ENCODE measurements at places on chromosomes 5 and 9.

DNA sequence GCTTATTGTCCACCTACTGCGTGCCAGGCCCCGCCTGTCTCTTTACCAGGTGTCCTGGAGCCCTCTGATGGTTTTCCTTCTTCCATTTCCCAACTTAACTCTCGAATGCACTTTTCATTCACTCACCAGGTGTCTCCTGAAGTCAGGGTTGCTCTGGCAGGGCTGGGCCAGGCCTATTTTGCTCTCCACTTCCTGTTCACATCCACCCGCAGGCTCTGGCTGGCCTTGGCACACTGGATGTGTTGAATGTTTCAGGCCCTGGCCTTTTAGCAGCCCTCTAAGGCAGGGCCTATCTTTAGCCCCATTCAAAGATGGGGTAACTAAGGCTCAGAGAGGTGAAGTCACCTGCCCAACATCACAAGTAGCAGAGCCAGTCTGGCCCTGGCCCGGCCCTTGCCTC is 16.4 kb downstream of the LRRC8A start:
- no peak for DNase-seq

DNA sequence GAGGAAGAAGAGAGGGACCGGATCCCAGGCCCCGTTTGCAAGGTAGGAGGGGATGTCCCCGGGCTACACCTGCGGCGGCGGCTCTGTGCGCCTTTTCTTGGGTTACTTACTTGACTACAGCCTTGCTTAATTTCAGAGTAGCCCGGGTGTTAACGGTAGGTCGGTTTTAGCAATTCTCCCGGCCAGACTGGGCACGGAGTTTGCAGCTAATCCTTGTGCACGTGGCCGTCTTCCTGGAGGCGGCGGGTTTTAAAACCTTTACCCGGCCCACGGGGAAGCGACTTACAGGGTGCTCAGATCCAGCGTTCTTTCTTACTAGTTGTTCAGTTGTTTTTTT is 313 bp downstream of the BRIX1 start:
- DNase-seq: no peak

DNA sequence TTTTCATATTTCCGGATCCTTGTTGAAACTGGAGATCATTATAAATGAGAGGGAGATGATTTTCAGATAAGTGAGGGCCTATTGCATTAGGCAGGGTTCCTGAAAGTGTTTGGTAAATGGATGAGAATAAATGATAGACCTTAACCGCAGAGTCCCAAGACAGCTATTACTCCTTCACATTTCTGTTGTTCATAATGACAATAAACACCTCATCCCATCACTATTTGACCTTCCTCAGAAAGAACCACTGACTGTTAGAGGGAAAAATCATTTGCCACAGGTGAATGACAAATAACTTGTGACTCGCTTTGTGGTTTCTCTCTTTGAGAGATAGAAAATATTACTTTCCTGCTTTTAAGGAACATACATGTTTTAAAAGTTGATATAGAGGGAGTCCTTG is 47.3 kb upstream of the TRMT10B start:
- DNase-seq: no peak

DNA sequence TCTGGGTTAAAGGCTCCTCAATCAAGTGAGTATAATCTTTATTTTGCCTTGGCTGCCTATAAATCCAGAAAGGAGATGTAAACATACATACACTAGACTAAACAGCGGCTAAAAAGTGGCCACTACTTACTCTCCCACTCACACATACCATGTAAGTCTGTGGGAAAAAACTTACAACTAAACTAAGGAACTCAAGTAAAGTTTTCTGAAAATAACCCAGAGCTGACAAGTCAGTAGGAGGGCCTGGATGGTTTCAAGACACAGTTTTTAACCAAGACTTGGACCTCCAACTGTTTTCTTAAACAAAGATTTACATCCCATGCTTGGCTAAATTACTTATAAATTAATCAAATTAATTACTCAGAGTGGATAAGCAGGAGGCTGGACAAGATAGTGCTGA is 64.5 kb downstream of the CEP120 start:
- no peak for DNase-seq

DNA sequence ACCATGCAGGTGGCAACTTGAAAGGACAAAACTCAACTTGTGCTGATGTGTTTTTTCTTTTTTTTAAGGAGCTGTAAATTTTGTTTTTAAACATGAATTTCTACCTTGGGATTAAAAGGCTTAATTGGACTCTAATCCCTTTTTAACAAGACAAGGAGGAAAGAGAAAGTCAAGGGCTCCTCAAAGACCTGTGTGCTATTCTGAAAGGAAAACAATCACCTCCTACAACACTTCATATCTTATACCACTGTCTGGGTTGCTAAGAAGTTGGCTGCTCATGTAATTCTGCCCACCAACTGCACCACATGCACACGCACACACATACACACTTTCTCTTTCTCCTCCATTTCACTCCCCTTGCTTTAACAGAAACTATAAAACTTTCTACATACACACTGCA is 78.6 kb downstream of the SH3RF2 start:
- no peak for DNase-seq

- DNase-seq: no peak
Observed at GRCh38 chr5:23648656-23649055, 141.2 kb downstream of the PRDM9 start.

GRCh38 chr5:139462586-139463276 is at the start of gene ECSCR:
Gene ECSCR, minus strand, starts transcription at chr5:139462743. Its CDS starts 73 bp downstream, at chr5:139462670.
- no peak for DNase-seq

DNA sequence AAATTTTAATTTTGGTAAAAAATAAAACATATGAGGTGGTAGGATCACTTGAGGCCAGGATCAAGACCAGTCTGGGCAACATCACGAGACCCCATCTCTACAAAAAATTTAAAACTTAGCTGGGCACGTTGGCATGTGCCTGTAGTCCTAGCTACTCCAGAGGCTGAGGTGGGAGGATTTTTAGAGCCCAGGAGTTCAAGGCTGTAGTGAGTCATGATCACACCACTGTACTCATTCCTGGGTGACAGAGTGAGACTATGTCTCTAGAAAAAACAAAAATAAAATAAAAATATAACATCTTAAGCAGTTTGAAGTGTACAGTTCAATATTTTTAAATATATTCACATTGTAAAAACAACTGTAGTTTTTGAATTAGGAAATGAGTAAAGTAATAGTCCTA is 108.3 kb downstream of the SMIM15 start:
- DNase-seq: no peak

DNA sequence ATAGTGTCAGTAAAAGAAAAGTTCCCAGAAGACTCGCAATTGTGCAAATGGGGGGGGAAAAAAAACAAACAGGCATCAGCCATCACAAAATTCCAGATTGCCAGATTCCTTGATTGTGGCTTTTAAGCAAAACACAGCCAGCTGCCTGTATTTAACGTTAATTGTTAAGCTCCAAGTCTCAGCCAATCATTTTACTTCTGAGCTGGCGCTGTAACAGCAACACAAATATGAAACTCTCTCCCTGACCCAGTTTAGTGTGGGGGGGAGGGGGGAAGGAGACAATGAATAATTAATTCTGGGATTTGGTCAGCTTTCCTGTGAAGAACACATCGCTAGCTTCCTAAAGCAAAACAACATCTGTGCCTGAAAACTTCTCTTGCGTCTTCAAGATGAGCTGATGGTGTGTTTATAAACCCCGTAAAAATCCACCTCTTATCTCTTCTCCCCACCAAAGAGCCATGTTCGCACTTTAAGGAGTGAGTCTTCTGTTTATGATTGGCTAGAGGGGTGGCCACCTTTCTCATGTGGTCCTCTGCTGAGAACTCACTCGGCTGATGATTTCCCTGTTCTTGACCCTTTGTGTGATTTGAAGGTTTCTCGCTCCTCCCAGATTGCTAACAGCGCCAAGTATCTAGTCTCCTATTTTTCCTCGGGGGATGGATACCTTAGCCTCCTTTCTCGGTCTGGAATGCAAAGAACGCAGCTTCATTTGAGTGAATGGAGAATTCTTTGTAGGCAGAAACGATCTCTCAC is 160.2 kb upstream of the DAPK1 start:
- DNase-seq: no peak

GRCh38 chr5:179307013-179307800 is 38.1 kb downstream of the ADAMTS2 start:
- no peak for DNase-seq

GRCh38 chr9:109295221-109296130 is 25.4 kb downstream of the EPB41L4B start:
- DNase-seq: no peak

GRCh38 chr5:32158679-32158975 is 15.5 kb downstream of the GOLPH3 start:
- DNase-seq: no peak

GRCh38 chr5:157370967-157371366 is 89.0 kb upstream of the NIPAL4 start:
- DNase-seq: no peak

DNA sequence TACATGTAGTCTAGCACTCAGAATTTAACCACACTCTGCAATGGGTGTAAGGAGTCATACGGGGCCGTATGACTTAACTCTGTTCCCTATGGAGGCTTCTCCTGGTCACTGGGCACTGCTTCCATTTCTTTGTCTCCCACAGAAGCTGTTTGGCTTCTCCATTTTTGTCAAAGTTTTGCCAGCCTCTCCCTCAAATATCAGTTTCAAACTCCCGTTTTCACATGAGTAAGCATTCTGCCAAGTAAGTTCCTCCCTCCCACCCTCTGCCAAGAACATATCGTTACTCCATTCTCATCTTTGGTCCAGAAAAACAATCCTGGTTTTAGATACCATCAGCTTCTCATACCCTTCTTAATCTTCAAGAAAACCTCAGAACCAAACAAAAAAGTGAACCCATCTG is 6.1 kb downstream of the AFAP1L1 start:
- no peak for DNase-seq

GRCh38 chr5:76385540-76385939 is 17.5 kb upstream of the IQGAP2 start:
- DNase-seq: no peak

GRCh38 chr5:177071666-177072385 is 14.9 kb upstream of the FGFR4 start:
- peak; percentile 87 for DNase-seq

- peak; percentile 20 for DNase-seq
Observed at GRCh38 chr9:127796852-127797370, 5.8 kb upstream of the FPGS start.

DNA sequence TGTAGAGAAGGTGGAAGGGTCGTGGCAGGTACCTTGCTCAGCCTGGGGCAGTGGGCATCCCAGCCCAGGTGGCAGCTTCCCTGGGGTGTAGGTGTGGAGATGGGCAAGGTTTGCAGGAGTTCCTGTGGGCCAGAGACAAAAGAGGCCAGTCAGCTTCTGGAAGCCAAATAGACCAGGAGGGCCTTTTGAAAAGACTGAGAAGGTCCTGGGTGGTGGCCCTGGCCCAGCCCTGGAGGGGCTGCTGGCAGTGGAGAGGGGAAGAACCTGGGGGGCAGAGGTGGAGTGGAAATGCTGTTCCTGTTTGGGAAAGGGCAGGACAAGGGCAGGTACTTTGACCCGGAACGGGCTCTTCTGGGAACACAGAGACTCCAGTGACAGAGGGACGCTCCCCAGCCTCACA is 7.0 kb upstream of the IL3 start:
- DNase-seq: no peak

- DNase-seq: peak; percentile 51
Observed at GRCh38 chr5:35316611-35317274, 86.5 kb upstream of the PRLR start.
